ENCODE measurements at places on chromosomes 11 and 22.

DNA sequence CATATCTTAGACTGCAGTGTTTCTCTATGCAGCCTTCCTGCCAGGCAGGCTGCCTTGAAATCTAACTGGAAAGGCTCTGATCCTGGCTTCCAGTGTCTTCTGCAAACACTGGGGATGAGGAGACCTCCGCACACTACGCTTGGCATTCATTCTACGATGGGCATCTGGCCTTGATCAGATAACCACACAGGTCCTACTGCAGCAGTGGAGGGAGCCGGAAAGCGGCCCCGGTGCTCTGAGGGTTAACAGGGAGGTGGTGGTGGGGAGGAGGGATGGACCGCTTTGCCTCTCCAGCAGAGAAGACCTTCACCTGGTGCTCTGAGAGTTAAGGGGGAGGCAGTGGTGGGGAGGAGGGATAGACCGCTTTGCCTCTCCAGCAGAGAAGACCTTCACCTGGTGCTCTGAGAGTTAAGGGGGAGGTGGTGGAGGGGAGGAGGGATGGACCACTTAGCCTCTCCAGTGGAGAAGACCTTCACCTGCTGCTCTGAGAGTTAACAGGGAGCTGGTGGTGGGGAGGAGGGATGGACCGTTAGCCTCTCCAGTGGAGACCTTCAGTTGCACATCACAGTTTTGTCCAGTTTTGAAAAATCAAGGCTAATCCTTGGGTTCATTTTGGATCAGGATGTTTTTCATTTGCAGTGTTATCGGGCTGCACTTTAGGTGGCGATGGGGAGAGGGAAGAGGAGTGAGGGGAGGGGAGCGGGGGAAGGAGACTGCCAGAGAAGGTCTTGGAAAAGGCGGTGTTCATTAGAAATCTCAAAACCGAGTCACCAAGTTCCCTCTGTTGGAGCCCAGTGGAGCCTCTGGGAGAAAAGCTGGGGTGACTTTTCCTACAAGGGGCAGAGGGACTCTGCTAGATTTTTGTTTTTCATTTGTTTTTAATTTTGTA is 5.6 kb downstream of the GAL start:
- DNase-seq, result no peak

DNA sequence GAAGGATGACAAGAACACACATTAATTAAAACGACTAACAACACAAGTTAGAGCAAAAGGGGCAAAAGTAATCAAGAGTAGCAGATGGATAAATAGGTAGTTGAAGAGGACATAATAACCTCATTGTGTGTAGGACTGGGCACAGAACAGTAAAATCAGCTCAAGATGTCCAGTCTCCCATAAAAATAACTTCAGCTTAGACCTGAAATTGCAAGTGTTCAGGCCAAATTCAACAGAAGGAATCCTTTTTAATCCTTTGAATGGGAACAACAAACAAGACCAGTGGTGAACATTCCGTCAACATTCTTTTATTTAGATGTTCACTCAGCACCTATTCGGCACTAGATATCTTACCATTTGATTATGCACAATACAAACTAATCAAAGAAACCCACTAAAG is 4.4 kb downstream of the MTMR2 start:
- DNase-seq, result no peak

GRCh38 chr11:70078095-70078780 is at the start of gene ANO1:
ANO1 (plus strand) TSS chr11:70078317; CDS start chr11:70078607, 290 bp downstream.
- no peak for DNase-seq

DNA sequence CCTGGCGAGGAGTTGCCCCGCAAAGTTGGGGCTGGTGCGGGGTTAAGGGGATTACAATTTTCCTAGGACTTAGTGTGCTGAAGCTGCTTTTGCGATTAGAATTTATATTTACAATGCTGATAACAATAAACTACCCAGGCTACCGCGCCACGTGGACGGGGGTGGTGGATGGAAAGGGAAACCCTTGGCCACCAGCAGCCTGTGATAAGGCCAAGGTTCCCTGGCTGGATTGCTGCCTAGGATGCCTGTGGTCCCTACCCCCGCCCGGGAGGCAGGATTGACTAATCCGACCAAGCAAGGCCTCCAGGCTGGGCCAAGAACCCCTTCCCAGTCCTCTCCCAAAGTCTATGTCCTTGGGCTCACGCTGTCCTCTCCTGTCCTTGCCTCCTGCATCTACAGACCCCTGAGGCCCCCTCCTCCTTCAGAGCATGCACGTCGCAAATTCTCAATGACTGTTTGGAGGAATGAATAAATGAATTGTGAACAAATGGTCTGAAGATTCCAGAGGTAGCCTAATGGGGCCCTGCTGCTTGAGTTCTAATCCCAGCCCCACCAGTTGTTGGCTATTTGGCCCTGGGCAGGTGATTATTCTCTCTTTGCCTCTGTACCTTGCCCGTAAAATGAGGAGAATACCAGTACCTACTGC is 7.6 kb upstream of the CHKA start:
- DNase-seq, result no peak

- DNase-seq, result peak; percentile 24
Measured at GRCh38 chr11:113730887-113731726, 25.0 kb upstream of the TMPRSS5 start.

DNA sequence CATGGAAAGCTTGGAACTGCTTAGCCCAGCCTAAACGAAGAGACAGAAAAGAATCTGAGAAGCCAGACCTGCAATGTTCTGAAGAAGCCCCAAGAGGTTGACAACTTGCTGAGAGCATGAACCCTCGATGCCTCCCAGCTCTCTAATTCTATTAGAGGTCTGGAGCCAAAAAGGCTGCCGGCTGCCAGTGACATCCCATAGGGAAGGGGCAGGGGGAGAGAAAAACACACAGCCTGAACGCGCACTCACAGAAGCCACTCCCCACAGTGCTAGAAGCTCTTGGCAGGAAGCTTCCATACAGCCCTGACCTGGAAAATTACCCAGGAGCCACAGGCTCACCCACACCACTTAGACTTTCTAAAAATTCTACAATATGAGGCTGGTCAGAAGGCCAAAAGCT is 18.3 kb downstream of the POLDIP3 start:
- DNase-seq, result no peak

DNA sequence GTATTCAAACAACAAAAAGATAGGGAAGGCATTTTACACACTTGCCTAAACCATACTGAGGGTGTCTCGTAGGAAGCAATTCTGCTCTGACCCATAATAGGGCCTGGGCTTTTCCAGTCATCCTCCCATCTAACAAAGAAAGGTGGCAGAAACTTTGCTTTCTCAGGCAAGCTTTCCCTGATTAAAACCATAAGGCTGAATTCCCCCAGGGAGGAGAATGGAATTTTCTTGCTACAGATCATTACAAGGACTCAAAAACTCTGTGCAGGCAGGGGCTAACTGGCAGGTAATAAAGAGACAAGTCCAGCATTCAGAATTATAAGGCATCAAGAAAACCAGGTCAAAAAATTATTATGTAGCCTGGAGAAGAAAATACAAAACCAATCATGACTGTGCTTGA is 90.4 kb downstream of the RBFOX2 start:
- no peak for DNase-seq

GRCh38 chr11:106160494-106160893 is 83.0 kb downstream of the AASDHPPT start:
- no peak for DNase-seq

DNA sequence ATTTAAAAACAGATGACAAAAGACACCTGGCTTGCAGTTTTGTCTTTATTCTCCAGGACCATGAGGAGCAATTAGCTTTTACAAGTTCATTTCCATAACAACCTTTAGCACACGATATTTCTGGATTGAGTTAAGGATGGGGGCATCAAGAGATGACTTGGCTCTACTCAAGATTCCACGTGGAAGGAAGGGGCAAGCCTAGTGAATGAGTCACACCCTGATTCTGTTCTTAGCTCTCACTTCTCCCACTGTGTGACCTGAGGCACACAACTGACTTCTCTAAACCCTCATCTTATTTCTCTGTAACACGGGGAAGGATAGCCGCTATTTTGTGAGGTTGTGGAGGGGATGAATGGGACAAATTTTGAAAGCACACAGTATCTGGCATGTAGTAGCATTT is 185.5 kb downstream of the KIRREL3 start:
- DNase-seq, result no peak

GRCh38 chr11:95108159-95108611 is 18.5 kb downstream of the ENDOD1 start:
- DNase-seq, result no peak

GRCh38 chr11:25838918-25839625 is 492.9 kb upstream of the ANO3 start:
- DNase-seq, result no peak

DNA sequence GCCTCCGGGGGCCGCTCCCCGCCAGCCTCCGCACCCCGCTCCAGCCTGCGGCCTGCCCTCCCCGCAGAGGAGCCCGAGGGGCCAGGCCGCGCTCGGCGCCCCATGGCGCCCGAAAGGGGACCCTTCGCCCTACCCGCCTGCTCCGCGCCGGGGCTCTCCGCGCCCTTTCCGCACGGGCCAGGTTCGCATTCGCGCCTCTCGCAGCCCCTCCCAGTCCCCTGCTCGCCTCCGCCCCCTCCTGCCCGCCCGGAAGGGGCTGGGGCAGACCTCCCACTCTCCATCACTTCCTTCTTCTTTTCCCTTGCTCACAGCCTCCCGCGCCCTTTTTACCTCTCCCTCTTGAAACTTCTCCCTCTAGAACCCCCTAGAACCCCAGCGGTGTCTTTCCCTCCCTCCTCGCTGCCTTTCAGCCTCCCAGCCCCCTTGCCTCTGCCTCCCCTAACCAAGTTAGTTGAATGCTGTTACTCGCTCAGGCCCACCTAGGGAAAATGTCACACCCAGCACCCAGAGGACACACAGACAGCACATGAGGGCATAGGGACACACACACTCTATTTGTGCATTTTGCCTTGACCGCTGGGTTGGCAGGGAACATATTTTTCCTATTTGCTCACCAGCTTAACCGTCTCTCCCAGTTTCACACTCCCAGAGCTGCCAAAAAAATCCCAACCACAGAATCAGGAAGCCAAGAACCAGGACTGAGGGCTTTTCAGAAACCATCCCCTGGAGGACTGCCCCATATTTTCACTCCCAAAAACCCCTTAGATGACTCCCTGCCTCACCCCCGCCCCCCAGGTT is at the start of gene SLC43A3:
SLC43A3 (minus strand) TSS at position 193 of the 798 bp plus-strand sequence. CDS start 949 bp downstream, outside the sequence.
- DNase-seq, result peak; percentile 66

All from AG04449 (cell line).